WTC11 (cell line): ENCODE measurements at places on chromosomes 7 and 10.

GRCh38 chr10:131890276-131891195 lies 10.3 kb upstream of the PPP2R2D start:
- no peak for DNase-seq
- H3K4me3 ChIP-seq, result no peak overlapping the region
- H3K27me3 ChIP-seq, result no peaks in the 10 kb centered on the region; the same call in 1 of the 2 replicates
- peaks cover 9% of the 10 kb centered on the region for H3K4me1 ChIP-seq

- peak within 1 kb of the TSS; percentile 84 for H3K4me3 ChIP-seq
- H3K36me3 ChIP-seq, result no peaks in the 10 kb centered on the region
- H3K4me1 ChIP-seq, result peaks cover 8% of the 10 kb centered on the region; the same call in 1 of the 2 replicates
- H3K27me3 ChIP-seq, result peaks cover 57% of the 10 kb centered on the region
- no peak within 1 kb of the TSS for H3K27ac ChIP-seq
- DNase-seq, result peak; percentile 67
Observed at GRCh38 chr7:95596198-95597063, at the start of gene PDK4. Gene PDK4 (minus strand): TSS chr7:95596516. CDS start chr7:95596293, 223 bp downstream.

DNA sequence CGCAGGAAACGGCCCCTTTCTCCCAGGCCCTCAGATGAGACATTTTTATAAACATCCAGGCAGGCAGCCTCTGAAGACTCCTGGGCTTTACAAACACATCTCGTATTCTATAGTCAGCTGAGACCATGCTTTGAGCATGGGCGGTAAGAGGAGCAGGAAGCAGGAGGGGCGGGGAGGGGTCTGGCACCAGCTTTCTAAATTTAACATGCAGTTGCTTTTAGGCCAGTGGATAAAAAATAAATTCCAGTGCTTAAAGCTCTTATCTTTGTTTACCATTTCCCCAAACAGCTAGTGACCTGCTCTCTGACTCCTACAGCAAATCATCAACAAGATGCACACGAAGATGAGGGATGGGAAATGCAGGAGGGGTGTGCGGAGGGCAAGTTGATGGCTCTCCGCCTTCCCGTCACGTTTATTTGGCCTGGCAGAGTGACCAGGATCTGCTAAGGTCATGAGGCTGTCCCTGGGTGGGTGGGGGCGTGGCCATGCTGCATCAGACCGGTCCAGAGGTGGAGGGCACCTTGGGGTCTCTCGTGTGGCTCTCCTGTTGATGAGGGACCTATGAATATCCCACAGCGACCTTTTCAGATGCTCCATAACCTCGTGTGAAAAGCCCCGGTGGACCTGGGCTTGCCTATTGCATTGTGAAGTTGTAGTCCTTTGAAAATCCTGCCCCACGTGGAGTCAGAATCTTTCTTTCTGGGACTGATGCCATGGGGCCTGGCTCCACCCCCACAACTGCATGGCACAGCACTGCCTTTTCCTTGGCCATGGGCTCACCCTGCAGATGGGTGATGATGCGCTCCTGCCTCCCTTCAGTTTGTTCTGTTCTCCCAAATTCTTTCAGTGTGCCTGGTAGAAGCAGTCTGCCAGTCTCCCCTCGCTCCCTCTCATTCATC lies 67.5 kb downstream of the PARP12 start:
- H3K36me3 ChIP-seq, result no peaks in the 10 kb centered on the region
- H3K27me3 ChIP-seq, result no peaks in the 10 kb centered on the region; the same call in 1 of the 2 replicates
- no peak overlapping the region for H3K27ac ChIP-seq

GRCh38 chr10:98405422-98405821 lies 9.6 kb downstream of the PYROXD2 start:
- no peaks in the 10 kb centered on the region; the same call in 1 of the 2 replicates for H3K36me3 ChIP-seq
- H3K4me1 ChIP-seq, result peaks cover 8% of the 10 kb centered on the region
- no peak overlapping the region for H3K4me3 ChIP-seq
- DNase-seq, result no peak

DNA sequence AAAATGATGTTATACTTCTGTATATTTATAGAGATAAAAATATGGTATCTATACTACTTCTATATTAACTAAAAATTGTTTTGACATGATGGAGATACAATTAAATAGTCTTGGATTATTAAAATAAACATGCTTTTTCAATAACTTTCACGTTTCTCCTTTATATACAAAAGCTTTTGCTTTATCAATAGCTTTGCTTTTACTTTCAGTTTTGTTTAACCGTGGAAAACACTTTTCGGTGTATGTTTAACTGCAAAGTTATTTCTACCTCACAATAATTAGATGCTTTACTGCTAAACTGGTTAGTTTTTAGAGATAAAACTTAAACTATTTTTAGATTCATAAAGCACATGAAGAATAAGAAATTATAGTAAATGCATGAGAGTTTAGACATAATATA lies 432.1 kb upstream of the PCDH15 start:
- H3K36me3 ChIP-seq, result no peaks in the 10 kb centered on the region
- H3K4me1 ChIP-seq, result 0 out of 2 replicates have a peak, but pooled peaks cover 5% of the 10 kb centered on the region
- H3K4me3 ChIP-seq, result no peak overlapping the region
- no peak for DNase-seq

DNA sequence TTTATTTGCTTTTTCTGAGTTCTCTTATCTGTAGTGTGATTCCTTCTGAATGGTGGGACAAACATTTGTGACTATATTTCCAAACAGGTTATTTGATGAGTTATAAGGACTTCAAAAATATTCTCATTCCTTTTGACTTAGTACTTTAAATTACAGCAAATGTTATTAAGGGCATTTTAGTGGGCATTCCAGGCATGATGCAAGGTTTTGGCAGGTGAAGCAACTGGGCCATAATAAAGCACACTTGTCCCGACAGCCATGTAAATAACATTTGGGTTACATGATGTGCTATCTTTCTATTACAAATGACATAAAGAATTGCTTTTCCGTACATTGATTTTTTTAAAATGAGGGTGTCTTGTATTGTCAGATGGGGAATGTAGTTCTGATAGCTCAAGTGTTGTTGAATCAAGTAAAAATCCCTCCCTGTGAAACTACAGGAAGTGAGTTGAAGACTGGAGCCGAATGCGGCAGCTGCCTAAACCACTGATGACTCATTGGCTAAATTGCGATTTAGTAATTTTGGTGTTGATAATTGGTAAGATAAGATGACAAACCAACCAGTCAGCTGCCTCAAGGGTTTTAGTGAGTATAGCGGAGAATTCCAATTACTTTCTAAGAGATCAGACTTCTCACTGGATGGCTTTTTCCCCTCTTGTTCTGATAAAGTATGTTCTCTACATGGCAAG lies 231.3 kb upstream of the NPY start:
- H3K27ac ChIP-seq, result no peak overlapping the region
- peaks cover 4% of the 10 kb centered on the region for H3K27me3 ChIP-seq
- peaks cover 17% of the 10 kb centered on the region for H3K4me1 ChIP-seq
- H3K36me3 ChIP-seq, result no peaks in the 10 kb centered on the region

DNA sequence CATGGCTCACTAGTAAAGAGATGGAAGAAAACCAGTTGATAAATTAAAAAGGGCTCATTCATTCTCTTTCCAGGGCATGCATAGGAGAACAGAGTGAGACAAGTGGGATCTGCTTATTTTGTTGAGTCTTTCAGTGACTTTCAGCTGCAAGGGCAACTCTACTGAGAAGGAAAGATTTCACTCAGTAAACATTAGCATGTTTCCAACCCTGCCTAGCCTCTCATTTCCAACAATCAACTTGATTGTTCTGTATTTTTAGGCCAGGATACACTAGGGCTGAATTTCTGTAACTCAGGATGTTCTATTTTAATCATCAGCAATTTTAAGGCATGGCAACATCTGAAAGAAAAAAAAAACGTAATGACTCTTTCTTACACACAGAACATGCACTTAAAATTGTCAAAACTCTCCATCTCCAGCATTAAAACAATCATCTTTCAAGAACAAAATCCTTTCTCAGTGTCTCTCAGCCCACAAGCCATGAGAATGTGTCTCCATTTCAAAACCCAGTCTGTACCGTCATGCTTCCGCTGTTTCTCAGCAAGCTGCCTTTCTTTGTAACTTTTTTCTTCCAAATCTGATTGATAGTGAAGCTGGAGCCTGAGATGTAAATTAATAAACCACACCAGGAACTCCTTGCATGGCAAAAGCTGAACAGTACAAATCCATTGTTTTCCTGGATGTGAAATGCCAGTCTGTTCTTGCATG lies 147.2 kb upstream of the KLF14 start:
- H3K4me3 ChIP-seq, result no peak overlapping the region
- H3K4me1 ChIP-seq, result peaks cover 33% of the 10 kb centered on the region
- DNase-seq, result no peak
- no peaks in the 10 kb centered on the region for H3K27me3 ChIP-seq
- H3K27ac ChIP-seq, result no peak overlapping the region
- no peaks in the 10 kb centered on the region for H3K36me3 ChIP-seq

DNA sequence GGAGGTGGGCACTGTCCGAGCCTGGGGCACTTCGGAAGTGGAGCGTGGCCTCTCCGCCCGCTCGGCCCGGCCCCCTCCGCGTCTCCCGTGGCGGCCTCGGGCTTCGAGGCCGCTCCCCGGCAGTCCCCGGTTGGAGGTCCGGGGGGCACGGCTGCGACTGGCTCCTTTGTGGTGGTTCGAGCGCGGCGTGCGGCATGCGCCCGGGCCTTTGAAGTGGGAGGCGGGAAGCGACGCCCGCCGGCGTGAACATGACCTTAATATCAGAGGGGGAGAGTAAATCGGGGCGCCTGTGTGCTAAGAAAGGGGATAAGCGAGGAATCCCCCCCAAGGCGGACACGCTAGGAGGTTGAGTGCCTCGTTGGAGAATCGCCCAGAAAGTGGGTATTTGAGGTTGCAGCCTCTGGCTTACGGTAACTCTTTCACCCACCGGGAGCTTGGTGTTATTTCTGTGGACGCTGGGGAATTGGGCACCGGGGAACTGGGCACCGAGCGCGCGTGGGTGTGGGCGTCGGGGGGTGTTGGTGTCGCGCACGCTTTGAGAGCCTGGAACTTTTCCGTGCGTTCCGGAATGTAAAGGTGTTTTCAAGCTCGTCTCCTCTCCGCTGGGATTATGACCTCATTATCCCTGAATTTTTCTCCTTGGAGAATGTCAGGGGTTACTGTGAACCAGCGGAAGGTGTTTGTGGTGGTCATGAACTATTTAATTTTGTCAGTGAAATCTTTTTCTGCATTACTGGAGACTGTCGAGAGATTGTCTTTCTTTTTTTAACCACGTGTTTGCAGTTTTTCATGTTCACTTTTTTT lies 660 bp downstream of the SUV39H2 start:
- H3K27me3 ChIP-seq, result no peaks in the 10 kb centered on the region
- peaks cover 13% of the 10 kb centered on the region for H3K36me3 ChIP-seq
- H3K27ac ChIP-seq, result peak overlapping the region; percentile 84
- H3K4me3 ChIP-seq, result peak overlapping the region; percentile 90
- DNase-seq, result peak; percentile 28
- H3K4me1 ChIP-seq, result peaks cover 43% of the 10 kb centered on the region

GRCh38 chr10:123083811-123084210 lies 52.0 kb upstream of the HMX3 start:
- peaks cover 9% of the 10 kb centered on the region for H3K4me1 ChIP-seq
- no peak overlapping the region for H3K27ac ChIP-seq
- no peak for DNase-seq
- no peak overlapping the region for H3K4me3 ChIP-seq
- no peaks in the 10 kb centered on the region for H3K36me3 ChIP-seq

GRCh38 chr10:11863353-11864109 lies 40.4 kb downstream of the PROSER2 start:
- no peak overlapping the region for H3K4me3 ChIP-seq
- H3K27ac ChIP-seq, result no peak overlapping the region
- no peaks in the 10 kb centered on the region for H3K36me3 ChIP-seq
- DNase-seq, result no peak
- H3K27me3 ChIP-seq, result no peaks in the 10 kb centered on the region
- peaks cover 13% of the 10 kb centered on the region for H3K4me1 ChIP-seq

DNA sequence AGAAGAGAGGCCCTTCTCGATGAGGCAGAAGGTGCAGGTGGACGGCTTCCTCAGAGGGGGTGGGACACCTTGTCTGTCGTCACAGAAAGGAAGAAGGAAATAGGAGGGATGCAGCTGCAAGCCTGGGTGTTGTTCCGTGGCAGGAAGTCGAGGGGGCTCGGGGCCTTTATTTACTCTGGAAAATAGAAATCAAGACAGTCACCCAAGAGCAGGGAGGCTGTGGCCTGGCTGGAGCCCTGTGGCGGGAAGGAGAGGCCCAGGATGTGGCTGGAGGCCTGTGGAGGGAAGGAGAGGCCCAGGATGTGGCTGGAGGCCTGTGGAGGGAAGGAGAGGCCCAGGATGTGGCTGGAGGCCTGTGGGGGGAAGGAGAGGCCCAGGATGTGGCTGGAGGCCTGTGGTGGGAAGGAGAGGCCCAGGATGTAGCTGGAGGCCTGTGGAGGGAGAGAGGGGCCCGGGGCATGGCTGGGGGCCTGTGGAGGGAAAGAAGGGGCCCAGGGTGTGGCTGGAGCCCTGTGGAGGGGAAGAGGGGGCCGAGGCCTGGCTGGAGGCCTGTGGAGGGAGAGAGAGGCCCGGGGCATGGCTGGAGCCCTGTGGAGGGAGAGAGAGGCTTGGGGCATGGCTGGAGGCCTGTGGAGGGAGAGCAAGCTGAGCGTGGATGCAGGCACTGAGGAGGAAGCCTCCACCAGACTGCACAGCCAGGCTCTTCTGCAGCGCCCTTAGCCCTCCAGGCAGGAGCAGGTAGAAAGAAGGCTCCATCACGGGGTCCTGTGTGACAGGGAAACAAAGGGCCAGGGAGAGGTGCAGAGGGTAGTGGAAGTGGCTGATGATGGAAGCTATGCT lies 97.3 kb upstream of the SFMBT2 start:
- H3K36me3 ChIP-seq, result peaks cover 29% of the 10 kb centered on the region
- H3K27me3 ChIP-seq, result peaks cover 16% of the 10 kb centered on the region; the same call in 1 of the 2 replicates
- H3K4me1 ChIP-seq, result peaks cover 5% of the 10 kb centered on the region
- DNase-seq, result no peak
